Stimulated activated CD4-positive, alpha-beta T cell treated with anti-CD3 and anti-CD28 coated beads, TNF-alpha, amount 100 ng/mL, for 24 hours (primary cell): ENCODE measurements at places on chromosomes 6 and 20.

GRCh38 chr20:22160101-22160652 lies 424.2 kb downstream of the FOXA2 start:
- DNase-seq: no peak

DNA sequence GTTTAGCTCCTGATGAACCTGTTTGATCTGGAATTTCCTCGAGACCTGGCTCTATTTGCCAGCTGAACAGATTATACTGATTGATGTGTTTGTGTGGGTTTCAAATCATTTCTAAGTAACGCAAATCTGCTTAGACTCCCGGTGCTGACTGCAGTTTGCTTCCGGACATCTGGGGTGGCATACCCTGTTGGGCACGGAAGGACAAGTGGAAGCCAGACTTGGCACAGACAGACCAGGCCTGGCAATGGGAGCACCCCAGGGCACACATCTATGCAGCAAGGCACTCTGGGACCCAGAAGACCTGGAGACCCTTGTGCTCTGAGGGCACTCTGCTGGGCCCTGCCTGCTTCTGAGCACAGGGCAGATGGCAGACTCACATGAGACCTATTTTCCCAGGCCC lies 433.7 kb upstream of the CHD6 start:
- DNase-seq: no peak

- no peak for DNase-seq
Observed at GRCh38 chr6:128648022-128648598, 127.7 kb upstream of the PTPRK start.

DNA sequence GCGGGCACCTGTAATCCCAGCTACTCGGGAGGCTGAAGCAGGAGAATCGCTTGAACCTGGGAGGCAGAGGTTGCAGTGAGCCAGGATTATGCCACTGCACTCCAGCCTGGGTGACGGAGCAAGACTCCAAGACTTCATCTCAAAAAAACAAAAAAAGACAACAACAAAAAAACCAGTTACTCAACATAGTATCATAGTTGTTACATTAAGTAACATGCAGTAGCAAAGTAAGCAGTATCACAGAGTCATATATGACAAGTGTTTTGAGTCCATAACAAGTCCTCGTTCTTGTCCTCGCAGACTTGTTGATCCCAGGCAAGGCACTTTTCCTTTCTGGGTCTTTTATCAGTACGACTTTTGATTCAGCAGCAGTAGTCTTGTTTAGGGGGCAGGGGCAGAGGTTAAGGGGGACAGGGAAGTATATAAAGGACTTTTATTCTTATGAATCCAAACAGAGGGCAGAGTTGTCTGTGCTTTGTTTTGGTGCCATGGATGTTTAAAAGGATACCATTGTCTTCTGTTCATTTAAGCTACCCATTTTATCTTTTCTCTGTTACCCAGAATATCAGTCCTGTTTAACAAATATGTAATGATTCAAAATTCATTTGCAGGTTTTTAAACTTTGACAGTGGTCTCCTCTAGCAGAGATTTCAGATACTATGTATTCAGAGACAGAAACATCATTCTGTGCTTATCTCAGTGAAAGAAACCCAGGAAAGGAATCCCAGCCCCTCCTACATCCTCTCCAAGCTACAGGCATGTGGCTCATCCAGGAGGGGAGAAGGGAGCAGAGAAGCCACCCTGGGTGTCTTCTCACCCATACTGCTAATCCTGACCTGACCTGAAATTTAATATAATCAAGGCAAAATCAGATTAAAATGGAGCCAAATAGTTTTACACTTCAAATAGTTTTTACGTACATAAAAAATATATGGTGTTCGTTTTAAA lies 137.9 kb upstream of the EDN1 start:
- no peak for DNase-seq

DNA sequence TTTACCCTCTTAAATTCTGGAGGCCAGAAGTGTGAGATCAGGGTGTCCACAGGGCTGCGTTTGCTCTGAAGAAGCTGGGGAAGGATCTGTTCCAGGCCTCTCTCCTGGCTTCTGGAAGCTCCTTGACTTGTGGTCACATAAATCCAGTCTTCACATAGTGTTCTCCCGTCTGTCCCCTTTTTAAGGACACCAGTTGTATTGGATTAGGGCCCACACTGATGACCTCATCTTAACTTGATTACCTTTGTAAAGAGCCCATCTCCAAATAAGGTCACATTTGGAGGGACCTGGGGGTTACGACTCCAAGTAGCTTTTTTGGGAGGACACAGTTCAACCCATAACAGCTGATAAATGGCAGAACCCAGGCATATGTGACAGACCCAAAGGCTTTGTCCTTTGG lies 20.0 kb upstream of the WFDC2 start:
- no peak for DNase-seq

DNA sequence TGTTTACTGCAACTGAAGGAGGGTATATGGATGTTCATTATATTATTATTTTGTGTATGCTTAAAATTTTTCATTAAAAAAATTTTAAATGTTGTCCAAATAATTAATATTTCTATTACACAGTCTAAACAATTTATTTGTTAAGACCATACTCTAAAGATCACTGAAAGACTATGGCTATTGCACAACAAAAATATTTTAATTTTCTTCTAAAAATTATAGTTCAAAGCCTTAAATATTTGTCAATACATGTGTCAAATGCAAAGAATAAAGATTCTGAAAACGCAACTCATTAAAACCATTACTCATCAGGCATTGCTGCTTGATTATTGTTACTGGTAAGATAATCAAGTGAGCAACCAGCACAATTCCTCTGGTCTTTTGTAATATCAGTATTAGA lies 2.2 kb downstream of the MMS22L start:
- no peak for DNase-seq

DNA sequence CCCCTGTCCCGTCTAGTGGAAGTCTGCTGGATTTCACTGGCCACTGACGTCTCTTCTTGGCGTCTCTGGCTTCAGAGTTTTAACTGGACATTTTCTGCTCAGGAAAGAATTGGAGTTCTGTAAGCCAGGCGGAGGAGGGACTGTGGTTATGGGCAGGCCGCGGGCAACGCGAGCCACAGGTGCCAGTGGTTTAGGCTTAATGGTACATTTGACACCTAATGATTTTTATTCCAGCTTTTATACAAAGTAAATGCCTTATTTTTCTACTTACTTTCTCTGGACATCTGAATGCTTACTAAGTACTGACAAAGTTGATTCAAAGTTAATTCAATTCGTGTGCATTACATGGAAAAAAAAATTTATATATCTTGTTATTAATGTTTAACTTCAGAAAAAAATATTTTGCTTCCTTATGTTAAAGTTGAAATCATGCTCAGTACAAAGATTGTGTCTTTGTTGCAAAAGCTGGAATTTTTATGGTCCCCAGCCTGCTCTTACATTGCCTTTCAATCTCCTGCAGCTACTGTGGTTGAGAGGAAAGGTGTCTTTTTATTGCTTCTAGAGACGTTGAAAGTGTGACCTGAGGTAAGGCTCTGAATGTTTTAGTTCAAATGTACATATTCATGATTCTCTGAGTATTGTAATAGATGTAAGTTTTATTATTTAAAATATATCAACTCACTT lies 231.0 kb downstream of the SMOC2 start:
- DNase-seq: no peak

DNA sequence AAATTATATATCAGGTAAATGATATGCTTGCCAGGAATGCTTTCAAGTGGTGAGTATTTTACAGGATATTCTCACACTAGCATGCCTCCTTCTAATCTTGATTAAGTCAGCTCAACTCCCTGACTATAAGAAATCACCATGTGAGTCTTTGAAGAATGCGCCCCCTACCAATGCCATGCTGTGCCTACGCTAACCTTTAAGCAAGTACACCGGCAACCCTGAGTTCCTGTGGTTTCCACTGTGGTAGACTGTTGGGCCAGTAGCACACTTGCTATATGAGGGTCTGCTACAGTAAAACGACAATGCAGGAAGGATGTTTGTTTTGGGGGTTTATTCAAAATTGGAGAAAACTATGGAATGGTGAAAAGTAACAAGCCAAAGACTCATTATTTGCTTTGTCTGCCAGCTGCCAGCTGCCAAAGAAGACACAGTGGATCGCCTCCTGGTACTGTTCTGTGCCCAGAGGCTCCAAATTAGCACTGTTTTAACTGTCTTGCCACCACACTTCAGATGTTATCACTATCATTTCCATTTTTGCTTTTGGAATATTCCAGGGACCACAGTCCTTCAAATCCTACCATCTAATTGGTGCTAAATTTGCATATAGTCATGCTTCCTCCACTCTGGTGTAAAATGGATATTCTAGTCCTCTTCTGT lies 333.5 kb downstream of the RNGTT start:
- peak; percentile 0 for DNase-seq

DNA sequence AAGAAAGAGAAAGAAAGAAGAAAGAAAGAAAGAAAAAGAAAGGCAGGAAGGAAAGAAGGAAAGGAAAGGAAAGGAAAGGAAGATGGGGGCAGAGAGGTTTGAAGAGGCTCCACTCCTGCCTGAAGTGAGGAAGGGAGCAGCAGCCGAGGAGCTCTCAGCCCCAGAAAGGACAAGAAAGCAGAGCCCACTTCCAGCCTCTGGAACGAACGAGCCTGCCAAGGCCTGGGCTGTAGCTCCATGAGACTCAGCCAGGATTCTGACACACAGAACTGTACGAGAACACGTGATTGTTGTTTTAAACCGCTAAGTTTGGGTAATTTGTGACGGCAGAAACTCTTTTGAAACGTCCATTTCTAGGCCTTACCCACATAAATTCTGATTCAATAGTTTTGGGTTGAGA lies 69.5 kb downstream of the TTLL2 start:
- no peak for DNase-seq

GRCh38 chr6:93165850-93166430 lies 253.4 kb downstream of the EPHA7 start:
- DNase-seq: no peak

GRCh38 chr20:39588148-39588757 lies 626.1 kb downstream of the DHX35 start:
- DNase-seq: no peak

GRCh38 chr6:31125586-31126363 lies 5.5 kb upstream of the CDSN start:
- no peak for DNase-seq

- DNase-seq: no peak
Observed at GRCh38 chr6:89138173-89138572, 7.7 kb upstream of the PM20D2 start.

DNA sequence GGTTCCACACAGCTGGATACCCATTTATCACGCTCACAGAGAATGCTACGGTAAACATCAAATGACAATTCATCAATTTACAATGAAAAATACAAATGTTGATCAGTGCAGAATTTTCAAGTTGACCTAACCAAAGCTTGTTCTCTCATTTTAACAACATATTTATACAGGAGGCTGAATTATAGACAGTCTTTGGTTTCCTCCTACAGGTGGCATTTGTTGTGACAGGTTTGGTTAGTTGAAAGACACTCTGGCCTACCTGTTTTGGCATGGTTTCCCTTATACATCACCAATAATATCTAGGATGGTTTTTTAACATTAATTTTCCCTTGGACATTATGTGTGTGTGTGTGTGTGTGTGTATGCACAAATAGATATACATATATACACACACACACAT lies 642.5 kb upstream of the MMS22L start:
- DNase-seq: no peak

- DNase-seq: no peak
Observed at GRCh38 chr20:50455656-50456451, 54.3 kb upstream of the PTPN1 start.

DNA sequence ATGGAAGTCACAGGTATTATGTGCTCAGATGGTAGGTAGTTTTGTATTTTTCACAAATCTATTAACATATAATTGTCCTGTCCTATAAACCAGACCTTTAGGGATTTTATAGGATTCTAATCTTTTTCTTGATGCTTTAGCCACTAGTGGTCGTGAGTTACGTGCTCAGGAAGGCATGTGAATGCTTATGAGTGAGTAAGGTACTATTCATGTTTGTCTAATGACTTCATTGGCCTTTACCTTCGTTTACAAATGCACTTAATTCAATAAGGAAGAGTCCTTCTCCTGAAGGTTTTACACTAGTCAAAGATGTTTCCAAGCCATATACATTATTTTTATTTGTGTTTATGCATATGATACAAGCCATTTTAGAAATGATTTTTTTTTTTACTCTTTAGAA lies 23.0 kb downstream of the PACRG start:
- no peak for DNase-seq

GRCh38 chr20:17895641-17896171 lies 72.9 kb downstream of the SNX5 start:
- peak; percentile 36 for DNase-seq

DNA sequence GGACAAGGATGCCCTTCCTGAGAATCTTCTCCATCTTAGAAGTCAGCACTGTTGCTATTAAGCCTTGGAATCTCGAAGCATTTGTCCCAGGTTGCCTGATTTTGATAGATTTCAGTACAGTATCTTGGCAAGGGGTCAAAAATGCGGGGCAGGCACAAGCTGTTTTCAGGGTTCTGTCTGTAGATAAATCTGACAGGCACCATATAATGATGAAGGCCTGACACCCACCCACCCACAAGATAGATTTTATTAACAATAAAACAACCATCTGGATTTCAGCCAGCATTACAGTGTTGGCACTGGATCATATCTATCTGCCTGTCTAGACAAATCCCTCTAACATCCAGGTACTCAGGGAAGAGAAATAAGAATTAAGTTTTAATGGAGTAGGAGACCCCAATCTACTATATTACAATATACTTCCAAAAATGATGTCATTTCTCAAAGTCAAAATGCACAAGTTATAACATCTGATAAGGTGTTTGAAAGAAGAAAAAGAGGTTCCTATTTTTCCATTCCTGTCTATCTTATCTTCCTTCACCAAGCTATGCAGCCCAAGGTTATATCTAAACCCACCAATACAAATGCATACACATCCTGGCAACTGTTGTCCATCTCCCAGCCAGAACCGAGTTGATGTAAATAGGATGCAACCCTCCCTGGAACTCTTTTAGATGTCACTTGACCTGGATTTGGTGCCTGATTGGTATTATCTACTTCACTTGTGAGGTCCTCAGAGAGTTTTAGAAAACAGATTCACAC lies 10.7 kb downstream of the NEDD9 start:
- DNase-seq: no peak

DNA sequence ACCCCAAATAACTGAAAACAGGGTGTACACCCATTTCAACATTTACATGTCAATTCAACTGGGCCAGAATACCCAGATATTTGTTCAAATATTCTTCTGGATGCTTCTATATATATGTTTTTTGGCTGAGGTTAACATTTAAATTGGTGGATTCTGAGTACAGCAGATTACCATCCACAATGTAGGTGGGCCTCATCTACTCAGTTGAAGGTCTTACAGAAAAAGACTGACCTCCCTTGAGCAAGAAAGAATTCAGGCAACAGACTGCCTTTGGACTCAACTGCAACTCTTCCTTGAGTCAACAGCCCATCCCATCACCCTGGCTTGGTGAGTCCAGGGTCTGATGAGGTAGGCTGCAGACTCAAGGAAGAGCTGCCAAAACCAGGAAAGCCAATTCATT lies 84.1 kb downstream of the ATG5 start:
- no peak for DNase-seq

DNA sequence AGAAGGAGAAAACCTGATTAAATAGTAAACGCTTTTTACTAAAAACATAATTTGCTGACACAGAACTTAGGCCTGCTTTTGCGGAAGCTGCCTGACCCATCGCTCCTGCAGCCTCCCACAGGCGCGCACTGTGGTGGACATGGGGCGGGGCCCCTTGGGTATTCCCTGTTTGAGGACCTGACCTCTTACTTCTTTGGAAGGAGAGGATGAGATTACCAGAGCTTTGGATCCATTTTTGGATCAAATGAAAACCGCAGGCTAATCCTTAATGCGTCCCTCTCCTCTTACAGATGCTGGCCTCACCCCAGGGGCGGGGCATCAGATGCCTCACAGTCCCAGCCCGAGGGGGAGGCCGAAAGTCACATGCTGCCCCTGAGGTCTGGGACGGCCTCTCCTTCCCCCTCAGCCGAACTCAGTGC lies 151.0 kb downstream of the SCML4 start:
- DNase-seq: no peak

- no peak for DNase-seq
Observed at GRCh38 chr20:5731753-5732366, 18.3 kb upstream of the SHLD1 start.
